ENCODE measurements at places on chromosomes 16 and 17. TPM values are rescaled to one million over a fixed set of nuclear protein-coding genes. Genes with fewer than 3 reads are reported as not detected.

Gene CEP112
- 4.2 TPM for total RNA-seq

Gene KRT34
- total RNA-seq = not detected

Gene TAT
- not detected for total RNA-seq

Gene MYH11
- not detected for total RNA-seq

Gene CRYM
- total RNA-seq = not detected

Gene PRR35
- not detected for total RNA-seq

Gene AATF
- 83.6 TPM for total RNA-seq

GRCh38 chr16:78331731-78332130 lies 232.3 kb downstream of the WWOX start:
- DNase-seq = no peak

- peak; percentile 74 for DNase-seq
These were observed 1.8 kb downstream of the ASGR1 start for GRCh38 chr17:7177191-7177953.

GRCh38 chr17:61202564-61202963 lies 197.1 kb upstream of the TBX2 start:
- no peak for DNase-seq

- DNase-seq = no peak
These were observed 15.3 kb upstream of the CNOT1 start for GRCh38 chr16:58644765-58645487.

- DNase-seq = no peak
These were observed 5.4 kb downstream of the CTRL start for GRCh38 chr16:67926181-67926750.

- no peak for DNase-seq
These were observed 107.8 kb downstream of the ENGASE start for GRCh38 chr17:79182176-79183042.

DNA sequence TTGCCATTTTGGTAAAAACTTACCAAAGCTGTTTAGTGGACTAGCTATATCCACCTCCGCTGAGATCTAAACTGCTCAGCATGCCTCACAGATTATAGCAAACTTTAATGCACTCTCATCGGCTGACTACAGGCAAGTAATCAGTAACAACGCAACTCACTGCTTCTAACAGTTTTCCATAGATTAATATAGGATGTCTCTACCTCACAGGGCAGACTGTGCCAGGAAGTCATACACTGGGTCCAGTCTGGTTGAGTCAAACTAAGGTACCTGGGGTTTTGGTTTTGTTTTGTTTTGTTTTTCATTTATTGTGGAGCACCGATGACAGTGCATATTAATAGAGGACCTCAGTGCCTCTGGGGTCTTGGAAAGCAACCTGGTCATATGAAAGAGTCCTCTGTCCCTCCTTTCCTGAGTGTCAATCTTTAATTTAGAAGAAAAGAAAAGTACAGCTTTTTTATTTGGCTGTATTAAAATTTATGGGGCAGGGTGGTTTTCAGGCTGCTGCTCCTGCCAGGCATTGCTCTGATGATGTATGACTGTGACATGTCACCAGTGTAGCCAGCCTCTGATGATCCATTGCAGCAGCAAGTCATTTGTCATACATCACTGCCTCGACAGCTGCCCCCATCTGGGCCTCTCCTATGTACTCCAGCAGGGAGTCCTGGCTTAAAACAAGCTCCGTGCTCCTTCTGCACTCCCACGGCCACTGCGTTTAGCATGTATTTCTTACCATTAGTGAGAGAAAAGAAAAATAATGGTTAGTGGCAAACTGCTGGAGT lies 854.1 kb downstream of the KCNJ2 start:
- DNase-seq = no peak

GRCh38 chr17:72077326-72077960 lies 43.4 kb upstream of the SOX9 start:
- DNase-seq = no peak

- DNase-seq = no peak
These were observed 5.3 kb upstream of the C16orf74 start for GRCh38 chr16:85755929-85756768.

- peak; percentile 46 for DNase-seq
These were observed 15.4 kb upstream of the ARHGAP17 start for GRCh38 chr16:25030420-25031131.

DNA sequence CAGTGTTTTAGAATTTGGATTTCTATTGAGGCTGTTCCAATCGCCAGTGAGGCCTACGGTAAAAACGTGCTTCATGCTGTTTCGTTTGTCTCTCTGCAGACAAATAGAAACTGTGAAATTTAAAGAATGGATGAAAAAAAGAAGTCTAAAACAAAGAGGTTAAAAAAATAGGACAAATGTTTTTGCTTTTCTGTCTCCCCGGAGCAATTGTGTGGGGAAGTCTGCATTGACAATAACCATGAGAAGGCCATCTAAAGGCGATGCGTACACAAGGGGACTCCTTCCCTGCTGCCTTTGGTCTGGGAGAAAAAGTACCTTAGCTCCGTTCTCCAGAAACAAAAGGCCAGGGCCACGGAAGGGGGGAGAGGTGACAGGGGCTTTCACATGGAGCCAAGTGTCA lies 4.6 kb upstream of the ZFHX3 start:
- DNase-seq = no peak

DNA sequence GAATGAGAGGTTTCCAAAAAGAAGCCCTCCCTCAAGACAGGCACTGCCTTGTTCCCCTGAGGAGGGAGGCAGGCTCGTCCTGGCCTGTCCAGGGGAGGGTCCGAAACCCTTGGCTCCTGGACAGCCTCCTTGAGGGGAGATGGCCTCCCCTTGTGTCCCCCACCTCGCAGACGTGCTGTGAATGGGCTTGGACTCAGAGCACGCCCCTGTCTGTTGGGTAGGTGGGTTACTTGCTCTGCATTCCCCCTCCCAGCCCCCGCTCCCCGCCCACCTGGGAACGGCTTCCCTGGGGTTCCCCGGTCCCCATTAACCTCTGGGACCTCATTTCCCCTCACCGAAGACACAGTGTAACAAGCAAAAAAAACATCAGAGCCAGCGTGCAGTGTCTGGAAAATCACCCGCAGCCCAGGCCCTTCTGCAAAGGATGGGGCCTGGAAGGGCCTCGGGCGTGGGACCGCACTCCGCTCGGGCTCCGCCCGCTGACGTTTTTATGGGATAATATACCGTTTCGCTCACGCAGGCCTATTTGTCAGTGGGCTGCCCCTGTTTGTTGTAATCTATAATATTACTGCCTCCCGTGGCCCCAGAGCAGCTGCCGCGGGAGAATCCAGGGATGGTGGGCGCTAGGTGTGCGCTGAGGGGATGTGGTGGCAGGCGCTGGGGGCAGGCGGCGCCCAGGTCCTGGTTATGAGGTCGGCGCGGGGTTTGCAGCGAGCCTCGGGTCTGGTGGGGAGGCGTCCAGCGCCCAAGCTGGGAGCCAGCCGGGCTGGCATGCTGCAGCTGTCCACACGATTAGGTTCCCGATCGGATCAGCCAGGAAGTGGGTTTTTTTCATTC lies 11.1 kb downstream of the BAHCC1 start:
- no peak for DNase-seq

DNA sequence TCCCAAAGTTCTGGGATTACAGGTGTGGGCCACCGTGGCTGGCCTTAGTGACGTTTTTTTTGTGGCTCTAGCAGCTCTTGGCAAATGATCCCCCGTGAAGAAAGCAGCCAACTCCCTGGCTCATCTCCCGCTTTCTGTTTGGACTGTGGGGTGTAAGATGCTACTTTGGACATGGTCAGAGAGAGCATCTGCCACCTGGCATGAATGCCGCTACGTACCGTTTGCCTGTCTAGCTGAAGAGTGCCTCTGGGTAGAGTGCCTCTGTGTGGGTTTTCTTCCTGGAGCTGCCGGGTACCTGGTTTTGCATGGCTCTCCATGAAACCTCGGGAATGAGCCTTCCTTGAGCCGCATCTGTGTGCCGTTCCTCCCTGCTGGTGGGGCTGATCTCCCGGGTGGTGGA lies 34.3 kb downstream of the NDEL1 start:
- DNase-seq = no peak

- no peak for DNase-seq
These were observed 13.3 kb downstream of the HERPUD1 start for GRCh38 chr16:56944954-56945839.

DNA sequence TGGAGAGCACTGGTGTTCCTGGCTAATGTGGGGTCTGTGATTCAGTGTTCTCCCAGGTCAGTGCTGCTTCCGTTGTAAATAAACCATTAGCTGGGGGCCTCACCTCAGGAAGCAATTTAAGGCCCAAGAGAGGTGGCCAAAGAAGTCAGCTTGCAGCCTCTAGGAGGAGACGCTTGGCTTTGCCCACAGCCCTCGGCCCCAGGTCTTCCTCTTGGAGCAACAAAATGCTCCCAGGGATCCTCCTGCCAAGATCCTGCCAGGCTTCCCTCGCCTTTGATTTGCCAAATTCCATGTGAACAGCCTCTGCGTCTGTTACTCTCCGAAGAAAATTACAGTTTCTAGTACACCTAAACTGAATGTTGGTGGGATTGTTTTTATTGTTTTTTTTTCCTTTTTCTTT lies 62.4 kb upstream of the TBX2 start:
- DNase-seq = no peak

DNA sequence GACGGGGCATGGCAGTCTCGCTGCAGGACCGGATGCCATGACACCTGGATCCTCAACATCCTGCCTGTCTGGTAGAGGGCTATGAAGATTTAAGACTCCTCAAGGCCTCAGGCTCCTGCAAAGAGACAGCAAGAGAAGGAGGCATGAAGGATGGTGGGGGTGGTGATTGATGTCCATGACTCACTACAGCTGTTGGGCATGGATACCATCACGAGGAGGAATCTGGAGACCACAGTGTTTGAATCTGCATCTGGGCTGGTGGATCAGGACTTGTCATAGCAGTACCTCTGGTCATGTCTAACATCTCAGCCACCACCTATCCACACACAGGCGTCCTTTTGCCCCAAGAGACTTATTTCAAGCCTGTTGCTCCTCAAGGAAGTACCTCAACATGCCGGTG lies 50.2 kb upstream of the WSCD1 start:
- DNase-seq = no peak

DNA sequence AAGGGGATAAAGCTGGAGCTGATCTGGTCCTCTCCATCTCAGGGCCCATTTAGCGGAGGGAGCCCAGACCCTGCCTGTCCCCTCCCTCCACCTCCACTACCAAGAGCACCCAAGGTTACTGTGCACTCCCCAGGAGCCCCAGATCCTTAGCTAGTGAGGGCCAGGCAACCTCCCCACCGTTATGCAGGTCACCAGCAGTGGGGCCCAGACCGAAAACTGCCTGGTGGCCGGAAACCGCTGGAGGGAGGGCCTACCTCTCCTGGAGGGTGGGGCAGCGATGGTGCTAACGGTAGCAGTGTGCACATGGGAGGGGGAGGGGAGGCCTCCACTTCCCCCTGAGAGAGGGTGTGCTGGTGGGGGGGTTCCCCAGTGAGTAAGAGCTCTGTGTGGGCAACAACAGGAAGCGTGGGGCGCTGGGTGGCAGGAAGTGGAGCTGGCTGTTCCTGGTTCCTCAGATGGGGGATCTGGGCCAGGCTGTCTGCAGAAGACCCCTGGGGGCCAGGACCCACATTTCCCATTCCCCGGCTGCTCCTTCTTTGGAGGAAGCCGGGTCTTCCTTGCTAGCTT lies 4.4 kb downstream of the FMNL1 start:
- peak; percentile 97 for DNase-seq

DNA sequence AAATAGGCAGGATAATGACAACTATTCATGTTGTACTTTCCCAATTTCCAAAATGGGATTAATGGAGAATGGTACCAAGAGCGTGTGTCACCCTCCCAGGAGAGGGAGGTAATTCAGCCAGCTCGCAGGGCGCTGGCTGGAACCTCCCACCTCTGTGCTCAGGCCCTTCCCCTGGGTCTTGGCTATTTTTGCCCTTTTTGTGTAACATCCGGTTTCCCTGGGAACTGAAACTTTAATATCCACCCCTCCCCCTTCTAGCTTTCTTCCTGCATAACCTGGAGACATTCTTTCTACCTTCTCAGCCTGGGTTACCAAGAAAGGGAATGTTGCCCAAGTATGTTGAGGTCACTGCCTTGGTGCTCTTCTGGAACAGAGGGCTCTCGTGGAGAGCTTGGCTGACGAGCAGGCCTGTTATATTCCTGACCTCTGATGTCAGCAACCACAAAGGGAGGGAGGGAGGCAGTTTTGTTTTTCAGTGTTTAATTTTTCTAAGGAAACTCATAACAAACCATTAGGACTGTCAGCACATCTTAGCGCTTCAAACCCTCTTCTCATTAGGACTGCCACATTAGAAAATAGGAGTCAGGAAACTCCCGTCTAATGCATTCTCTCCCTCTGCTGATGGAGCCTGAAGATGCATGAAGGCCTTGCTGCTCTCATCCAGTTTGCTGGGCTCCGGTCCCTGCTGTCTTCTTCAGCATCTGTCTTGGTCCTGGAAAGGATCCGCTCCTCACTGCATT lies 25.6 kb downstream of the ITGB3 start:
- DNase-seq = no peak

Measured in activated CD4-positive, alpha-beta T cell treated with anti-CD3 and anti-CD28 coated beads, Interleukin-2, amount 10 ng/mL, durations not matched to agents 7 days and 5 days (primary cell).